D341Med (cell line): ENCODE measurements at places on chromosomes 16 and 17.

DNA sequence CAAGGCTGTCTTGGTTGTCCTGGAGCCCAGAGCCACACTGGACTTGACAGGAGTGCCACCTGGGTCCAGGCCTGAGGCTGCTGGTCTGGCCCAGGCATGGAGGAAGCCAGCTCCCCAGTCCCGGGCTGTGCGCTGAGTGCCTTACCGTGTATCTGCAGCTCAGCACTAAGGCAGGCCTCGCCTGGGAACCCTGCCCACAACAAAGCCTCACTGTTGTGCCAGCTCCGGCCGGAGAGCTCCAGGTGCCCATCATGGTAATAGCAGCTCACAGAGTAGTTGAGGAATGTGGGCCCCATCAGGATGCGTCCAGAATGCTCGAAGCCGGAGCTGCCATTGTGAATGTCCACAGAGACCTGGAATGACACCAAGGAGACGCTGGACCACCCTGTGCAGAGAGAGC is 72.2 kb downstream of the RMI2 start:
- DNase-seq: no peak

DNA sequence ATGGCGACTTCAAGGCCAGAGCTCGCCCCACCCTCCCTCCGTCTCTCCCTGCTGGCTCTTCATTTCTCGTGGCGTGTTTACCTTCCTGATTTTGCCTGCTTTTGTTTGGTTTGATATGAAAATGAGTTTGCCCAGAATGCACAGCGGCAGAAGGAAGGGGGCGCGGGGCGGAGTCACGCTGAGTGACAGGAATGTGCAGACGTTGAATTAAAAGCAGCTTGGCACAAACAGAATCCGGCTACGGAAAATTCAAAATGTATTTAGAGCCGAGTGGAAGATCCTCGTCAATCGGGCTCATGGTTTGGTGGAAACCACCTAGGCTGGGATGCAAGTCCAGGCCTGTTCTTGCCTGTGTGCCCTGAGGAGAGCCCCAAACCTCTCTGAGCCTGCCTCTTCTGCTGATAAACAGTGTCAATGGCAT is 102.7 kb downstream of the SDK2 start:
- DNase-seq: peak; percentile 66

- no peak for DNase-seq
Observed at GRCh38 chr17:52156576-52157570, 1.6 kb downstream of the CA10 start.

DNA sequence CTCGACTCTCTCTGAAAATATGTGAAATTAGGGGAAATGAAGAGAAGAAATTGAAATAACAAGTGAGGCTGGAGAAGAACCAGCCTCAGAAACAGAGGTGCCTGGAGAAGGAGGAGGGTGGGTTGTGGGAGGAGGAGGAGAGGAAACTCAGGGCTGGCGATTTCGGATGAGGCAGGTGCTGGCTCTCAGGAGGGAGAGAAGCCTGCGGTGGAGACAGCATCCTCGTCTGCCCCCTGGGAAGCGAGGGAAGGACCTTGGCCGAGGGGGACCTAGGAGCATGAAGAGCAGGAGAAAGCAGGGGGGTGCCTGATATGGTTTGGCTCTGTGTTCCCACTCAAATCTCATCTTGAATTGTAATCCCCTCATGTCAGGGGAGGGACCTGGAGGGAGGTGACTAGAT is 264.7 kb upstream of the TNRC6C start:
- DNase-seq: no peak

- DNase-seq: no peak
Observed at GRCh38 chr17:57939797-57940196, 15.4 kb downstream of the CUEDC1 start.
